ENCODE measurements at places on chromosomes 3 and 15.

DNA sequence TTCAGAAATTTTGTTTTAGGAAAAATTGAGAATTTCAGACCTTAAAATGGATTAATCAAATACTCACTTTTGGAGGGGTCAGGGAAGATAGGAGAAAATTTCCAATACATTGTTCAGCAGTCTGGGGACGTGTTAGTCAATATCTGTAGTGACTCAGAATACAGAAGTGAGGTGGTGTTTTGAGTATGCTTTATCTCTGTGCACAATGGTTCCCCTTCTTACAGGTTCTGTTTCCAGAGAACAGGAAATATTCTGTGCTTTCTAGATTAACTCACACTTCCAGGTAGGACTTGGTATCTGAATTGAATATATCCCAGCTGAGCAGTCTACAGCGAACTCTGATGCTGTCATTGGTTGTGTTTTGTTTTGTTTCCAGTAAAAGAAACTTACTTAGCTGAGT, 30.7 kb upstream of the CCDC54 start:
- no peak for DNase-seq

- DNase-seq = no peak
Measured at GRCh38 chr15:60721257-60721626, 242.3 kb upstream of the ICE2 start.

DNA sequence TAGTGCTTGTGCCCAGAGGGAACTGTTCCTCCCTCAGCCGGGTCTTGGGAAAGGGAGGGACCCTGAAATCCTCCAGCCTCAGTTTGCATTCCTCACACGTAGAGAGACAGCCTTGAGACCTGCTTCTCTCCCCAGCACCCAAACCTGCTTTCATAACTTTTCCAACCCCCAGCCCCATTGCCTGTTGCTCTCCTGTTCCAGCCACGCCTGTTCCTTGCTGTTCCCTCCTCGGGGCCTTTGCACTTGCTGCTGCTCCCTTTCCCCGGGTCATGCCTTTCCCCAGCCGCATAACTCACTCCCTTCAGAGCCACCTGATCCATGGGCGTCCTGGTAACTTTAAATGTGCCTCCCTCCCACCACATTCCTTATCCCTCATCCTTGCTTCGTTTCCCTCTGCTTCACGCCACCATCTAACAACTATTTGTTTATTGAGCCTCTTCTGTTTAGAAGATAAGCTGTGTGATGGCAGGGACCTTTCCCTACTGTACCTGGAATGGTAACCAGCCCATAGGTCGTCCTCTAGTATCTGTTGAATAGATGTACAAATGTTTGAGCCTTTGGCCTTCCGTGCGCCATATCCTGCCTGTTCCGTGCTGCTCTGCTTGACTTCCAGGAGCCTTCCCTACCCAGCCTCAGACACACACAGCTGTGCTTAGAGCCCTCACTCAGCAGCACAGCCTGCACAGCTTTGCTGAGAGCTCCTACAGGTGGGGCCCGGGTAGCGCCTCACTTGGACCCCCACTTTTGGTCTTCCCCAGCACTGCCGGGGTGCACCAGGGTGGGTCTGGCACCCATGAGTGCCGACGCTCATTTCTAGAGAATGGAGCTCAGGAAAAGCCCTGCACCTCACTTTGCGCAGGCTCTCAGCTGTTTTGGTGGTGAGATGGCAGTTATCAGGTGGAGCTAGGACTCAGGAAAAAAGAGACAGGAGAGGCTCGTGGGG, 60.2 kb downstream of the SCN5A start:
- DNase-seq = no peak

GRCh38 chr15:58252586-58253323, 114.6 kb downstream of the AQP9 start:
- no peak for DNase-seq
